ENCODE measurements at places on chromosomes 5 and 9.

DNA sequence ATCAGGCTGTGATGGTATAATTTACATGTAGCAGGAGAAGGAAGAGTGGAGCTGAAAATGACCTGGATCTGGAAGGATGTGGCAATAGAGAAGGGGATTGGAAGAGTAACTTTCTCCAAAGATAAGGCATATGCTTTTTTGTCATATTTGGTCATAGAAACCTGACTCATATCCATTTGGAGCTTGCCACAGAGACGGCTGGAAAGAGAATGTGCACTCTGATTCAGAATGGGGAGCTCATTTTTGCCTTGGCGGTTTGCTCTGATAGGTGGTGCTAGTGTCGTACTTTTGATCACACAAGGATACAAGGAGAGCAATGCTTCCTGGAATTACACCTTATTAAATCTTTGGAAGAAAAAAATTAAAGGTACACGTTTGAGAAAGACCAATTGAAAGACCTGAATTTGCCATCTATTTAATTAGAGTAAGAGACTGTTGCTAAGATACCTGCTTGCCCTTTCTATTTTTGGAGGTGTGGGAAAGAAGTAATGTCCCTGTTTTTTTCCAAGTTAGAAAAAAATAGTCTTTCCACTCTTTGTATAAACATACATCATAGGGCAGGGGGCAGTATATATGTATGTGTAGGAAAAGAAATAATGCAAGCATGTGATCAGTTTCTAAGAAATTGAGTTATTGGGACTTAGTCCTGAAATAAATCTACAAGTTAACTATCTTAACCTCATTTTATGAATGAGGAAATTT is 5.4 kb downstream of the LSM11 start:
- DNase-seq = no peak

DNA sequence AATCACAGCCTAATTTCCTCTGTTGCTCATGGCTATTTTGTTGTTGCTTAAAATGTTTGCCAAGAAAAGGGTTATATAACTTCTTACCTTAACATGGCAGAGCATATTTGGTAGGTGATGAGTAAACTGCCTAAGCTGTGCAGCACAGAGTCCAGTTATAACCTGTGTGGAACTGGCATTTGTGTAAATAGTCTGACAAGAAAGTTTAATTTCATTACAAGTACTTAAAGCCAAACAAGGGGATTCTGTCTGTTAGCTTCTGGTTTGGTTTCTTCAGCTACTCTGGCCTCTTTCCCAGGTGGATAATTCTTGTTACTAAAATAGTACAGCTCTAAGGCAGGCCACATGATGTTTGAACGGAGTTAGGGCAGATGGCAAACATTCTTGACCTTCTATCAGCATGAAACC is 72.2 kb downstream of the PTCD2 start:
- DNase-seq = no peak

DNA sequence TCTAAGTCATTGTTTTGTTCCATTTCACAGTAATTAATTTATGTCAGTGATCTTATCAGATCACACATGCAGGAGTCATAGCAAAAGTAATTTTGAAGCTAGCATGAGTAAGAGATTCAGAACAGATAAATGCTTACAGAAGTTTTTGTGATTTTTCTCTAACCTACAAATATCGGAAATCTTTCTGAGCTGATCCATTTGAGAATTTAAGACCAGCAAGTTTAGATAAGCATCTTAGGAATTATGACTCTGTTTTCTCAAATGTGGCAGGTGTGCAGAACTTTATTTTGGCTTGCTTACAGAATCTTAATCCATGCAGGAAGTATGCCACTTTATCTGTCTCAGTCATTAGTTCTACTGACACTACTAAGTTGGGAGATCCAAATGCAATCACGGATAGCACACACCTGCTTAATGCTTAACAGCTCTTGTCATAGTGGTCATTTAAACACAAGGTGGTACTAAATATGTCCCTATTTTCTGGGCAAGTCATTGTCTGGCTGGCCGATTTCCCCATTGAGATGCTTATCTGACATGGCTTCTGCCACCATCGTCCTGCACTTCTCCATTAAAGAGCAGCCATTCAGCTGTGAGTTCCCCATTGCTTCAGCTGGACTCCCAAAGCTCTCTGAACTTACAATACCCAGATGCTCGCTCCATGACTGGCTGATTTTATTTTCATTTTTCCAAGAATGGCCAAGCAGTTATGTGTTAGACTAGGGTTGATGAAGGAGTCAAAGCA is 305.4 kb upstream of the NUDT12 start:
- DNase-seq = no peak

- no peak for DNase-seq
Observed at GRCh38 chr9:118444403-118444802, 740.2 kb downstream of the TLR4 start.

DNA sequence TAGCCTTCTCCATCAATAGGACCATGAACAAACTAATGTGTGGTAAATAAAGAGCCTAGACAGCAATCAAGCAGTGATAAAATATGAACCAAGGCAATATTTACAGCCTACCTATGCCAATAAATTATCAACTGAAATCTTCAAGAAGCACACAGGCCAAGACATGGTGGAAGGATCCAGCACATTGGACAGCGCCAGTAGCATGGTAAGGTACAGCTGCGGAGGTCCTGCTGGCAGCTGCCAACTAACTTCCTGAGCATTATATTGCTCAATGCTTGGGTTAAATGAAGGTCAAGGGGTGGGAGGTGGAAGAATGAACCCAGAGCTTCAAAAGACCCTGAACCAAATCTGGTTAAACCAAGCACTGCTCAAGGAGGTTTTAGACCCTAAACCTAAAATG is 16.5 kb upstream of the SPDL1 start:
- DNase-seq = no peak

DNA sequence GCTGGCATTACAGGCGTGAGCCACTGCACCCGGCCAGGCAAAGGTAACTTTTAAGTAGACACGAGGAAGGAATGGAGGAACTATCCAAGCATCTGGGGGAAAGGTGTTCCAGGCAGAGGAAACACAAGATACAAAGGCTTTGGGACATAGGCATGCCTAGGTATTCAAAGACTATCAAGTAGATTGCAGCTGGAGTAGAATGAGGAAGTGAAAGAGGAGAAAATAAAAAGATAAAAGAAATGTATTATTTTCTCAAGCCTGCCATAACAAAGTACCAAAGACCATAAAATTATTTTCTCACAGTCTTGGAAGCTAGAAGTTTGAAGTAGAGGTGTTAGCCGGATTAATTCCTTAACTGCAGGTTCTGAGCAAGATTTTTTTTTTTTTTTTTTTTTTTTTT is 39.9 kb upstream of the GRIN3A start:
- DNase-seq = no peak

DNA sequence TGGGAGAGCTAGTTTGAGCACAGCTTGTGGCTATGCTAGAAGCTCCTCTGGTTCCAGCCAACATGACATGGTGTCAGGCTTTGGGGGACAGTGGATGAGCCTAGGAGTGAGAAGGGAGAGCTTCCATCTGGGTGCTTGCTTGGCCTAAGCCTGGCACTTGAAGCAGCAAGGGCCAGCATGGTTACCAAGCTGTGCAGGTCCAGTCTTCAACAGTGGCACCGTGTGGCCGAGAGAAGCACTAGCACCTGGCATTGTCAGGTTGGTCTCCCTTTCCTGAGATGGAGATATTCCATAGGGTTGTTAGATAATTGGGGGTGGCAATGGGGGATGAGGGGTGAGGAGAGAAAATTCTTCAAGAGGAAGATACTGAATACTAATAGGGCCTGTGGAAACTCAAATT is 261.9 kb downstream of the PBX3 start:
- no peak for DNase-seq

- no peak for DNase-seq
Observed at GRCh38 chr9:92641092-92641809, 28.7 kb downstream of the IPPK start.

DNA sequence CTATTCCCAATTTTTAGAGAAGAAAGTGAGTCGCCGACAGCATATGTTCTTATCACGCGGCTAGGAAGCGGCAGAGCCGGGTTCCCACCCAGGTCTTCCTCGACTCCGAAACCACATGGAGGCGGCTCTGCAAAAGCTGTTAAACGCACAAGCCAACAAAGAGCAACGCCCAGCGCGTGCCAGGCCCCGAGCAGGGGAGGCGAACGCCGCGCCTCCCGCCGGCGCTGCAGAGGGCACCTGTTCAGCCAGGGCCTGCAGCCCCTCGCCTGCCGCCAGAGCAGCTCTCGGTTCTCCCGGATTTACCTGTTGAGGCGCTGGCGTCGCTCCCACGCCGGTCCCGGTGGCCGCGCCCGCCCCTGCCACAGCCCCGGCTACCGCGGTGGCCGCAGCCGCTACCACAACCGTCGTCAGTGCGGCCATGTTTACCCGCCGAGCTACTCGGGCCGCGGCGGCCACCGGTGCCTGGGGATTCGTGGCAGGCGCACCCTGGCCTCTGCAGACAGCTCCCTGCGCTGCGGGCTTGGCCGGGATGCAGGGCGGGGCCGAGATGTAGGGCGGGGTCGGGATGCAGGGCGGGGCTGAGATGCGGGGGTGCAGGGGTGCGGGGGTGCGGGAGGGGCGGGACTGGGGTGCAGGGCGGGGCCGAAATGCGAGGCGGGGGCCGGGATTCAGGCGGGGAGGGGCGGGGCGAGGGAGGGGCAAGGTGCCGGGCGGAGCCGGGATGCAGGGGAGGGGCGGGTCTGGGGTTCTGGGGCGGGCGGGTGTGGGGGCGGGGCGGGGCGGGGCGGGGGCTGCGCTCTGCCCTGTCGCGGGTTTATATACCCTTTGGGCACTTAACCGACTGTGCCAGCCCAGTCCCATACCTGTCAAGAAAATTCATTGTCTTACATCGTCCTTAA is at the start of gene CCDC112:
Gene CCDC112 (minus strand): TSS at position 531 of the 899 bp plus-strand sequence. CDS start 111 bp downstream, at position 420.
- peak; percentile 56 for DNase-seq

DNA sequence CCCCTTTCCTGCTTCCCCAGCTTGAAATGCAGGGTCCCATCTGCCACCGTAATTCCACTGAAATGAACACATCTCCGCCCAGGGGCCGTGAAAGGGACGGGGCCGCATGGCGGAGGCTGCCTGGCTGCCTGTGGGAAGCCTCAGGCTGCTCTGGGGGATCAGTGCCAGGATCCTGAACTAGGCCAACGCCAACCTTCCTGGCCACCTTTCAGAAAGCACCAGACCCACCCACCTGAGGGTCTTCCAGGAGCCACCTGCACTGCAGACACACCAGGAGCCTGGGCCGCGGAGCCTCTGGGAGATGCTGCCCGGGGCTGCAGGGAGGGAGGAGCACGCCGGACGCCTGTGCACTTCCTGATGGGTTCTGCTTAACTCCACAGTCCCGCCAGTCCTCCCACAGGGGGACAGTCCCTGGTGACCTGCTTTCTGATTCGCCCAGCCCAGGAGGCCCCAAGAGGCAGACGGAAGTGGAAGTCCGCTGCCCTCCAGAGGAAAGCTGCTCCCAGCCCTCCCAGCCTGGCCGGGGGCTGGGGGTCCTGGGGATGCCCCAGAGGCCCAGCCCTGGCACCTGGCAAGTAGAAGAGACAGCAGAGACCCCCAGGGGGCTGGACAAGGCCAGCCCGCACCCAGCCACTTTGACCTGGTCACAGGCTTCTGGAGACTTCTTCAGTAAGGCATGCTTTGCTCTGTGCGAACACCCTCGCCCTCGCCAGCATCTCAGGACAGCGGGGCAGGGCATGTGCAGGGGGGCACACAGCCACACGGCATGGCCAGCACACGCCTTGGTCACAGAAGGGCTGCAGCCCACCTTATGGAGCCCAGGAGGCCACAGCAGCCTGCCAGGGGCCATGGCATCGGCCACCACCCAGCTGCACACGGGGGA is at the start of gene CARD9:
Gene CARD9 (minus strand): TSS at position 370 of the 883 bp plus-strand sequence. CDS start 1,591 bp downstream, outside the sequence.
- DNase-seq = no peak

GRCh38 chr9:18437315-18438201 is 36.4 kb upstream of the ADAMTSL1 start:
- no peak for DNase-seq

GRCh38 chr5:95817430-95817829 is 5.1 kb downstream of the GLRX start:
- DNase-seq = no peak

- no peak for DNase-seq
Observed at GRCh38 chr9:104858846-104859245, 69.1 kb downstream of the ABCA1 start.

DNA sequence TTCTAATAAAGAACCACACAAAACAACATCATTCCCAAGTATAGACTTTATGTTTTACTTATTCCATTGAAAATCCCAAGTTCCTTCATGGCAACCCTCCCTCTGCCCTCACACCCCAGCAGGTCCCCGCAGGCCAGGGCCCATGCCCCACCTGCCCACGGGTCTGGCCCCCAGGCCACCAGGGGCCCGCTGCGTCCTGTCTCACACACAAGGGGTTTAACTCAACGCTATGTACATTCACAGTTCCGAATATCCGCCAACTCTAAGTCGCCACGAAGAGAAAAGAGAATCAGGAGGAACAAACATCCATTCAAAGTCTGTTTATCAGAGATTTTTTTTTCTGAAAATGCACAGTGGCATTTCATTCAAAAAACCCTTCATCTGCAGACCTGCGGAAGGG is 16.2 kb upstream of the SLC6A3 start:
- no peak for DNase-seq

DNA sequence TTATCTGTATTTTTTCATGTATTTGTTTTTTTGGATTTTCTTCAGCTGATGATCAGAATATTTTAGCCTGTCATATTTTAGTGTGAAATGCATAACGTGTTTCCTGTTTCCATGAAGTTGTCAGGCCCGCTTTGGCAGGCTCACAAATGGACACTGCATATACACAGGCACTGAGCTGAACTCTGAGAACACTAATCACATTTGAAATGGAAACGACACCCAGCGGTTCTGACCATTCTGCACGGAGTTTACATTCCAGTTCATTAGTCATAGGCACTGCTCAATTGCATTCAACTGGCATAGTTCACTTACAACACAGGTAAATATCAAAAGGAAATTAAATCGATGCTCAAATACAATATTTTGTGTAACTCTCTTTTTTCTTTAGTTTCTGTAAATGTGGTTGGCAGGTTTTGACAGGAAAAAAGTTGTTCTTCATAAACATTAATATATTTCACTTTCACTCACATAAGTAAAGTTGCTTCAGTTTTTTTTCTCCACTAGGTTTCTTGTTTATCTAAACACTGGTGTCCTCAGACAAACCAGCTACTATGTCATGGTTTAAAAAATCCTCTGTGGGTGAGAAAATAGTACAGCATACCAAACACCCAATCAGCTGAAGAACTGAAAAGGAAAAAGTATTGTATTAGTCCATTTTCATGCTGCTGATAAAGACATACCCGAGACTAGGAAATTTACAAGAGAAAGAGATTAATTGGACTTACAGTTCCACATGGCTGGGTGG is 559.0 kb upstream of the DAP start:
- DNase-seq = no peak

DNA sequence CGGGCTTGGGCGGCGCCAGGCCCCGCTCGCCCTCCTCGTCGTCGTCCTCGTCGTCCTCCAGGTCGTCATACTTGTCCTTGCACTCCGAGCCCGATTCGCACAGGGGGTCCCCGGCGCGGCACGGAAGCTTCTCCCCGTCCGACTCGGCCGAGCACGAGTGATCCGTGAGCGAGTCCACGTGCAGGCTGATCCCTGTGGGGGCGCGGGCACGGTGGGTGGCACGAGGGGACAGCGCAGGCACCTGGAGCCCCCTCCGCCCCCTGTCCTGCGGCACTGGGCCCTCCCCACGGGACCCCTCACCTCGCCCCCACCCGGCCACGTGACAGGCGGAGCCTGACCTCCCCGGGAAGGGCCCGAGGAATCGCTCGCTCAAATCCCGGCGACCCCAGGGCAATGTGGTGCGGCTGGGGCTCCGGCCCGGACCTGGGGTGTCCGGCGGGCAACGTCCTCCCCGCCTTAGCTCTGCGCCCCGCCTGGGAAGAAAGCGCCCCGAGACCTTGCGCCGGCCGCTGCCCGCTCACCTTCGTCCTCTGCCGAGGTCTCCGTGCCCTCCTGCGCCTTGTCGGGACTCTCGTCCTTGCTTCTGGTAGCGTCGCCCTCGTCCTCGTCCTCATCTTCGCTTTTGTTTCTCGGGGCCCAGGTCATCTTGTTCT is 2.5 kb downstream of the IRX2 start:
- no peak for DNase-seq

- no peak for DNase-seq
Observed at GRCh38 chr5:78235289-78235688, 59.2 kb downstream of the AP3B1 start.

Measured in stimulated activated CD4-positive, alpha-beta T cell treated with anti-CD3 and anti-CD28 coated beads, Interleukin-15, amount 100 ng/mL, for 1 hour (primary cell).